NCI-H187 (cell line): ENCODE measurements at places on chromosomes 12 and 14.

GRCh38 chr12:75792687-75793086 is 238.9 kb downstream of the PHLDA1 start:
- no peak for DNase-seq

GRCh38 chr12:1162081-1162760 is 171.2 kb downstream of the ERC1 start:
- DNase-seq = no peak

- DNase-seq = no peak
Measured at GRCh38 chr12:27359578-27360340, 27.1 kb downstream of the BMAL2 start.

DNA sequence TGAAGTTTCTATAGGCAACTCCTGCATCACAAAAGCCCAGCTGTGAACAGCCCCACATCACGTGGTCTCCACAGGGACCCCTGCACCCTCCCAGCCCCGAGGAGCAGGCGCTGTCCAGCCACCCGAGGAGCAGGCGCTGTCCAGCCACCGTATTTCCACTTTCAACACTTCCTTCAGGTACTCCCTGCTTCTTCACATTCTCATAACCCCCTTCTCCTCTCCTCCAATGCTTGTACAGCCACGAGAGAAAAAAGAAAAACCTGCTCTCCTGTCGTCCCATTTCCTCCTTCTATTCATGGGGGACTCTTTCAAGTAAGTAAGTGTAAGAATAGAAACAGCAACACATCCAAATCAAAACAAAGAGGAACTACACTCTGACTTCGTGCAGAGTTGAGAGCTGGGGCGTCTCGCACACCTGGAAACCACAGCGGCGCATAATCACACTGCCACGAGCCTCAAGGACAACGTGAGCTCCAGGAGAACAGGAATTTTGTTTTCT is 11.9 kb downstream of the CDC42BPB start:
- no peak for DNase-seq
